ENCODE measurements at places on chromosomes 3 and 15.

DNA sequence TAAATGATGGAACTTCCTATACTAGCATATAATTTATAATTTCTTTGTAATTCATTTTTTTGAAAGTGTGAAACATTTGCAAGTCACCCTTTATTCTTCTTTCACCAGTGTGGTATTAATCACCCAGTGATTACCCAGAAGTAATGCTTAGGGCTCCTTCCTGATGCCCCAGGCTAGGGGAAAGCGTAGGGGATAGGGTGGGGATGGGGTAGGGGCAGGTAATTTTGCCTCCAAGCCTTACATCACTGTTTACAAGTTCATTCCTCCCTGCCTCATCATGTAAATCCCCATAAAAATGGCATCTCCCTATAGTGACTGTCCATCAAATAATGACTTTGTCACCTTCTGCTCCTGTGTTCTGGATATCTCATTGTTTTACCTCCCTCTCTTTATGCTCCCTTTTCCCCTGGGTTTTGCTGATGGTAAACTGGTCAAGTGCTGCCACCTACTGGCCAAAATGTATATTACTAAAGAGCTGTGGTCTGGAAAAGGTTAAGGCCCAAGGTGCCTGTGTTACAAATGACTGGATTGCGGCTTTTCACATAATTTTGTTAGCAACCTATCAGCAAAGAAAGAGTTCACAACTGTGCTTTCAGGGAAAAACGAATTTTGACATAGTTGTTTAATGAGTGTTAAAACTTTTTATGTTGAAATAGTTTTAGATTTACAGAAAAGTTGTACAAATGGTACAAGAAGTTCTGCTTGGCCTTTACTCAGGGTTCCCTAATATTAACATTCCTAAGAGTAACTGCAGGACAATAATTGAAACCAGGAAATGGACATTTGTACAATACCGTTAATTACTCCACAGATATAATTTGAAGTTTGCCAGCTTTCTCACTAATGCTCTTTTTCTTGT is 54.7 kb downstream of the ONECUT1 start:
- peak; percentile 33 for DNase-seq

DNA sequence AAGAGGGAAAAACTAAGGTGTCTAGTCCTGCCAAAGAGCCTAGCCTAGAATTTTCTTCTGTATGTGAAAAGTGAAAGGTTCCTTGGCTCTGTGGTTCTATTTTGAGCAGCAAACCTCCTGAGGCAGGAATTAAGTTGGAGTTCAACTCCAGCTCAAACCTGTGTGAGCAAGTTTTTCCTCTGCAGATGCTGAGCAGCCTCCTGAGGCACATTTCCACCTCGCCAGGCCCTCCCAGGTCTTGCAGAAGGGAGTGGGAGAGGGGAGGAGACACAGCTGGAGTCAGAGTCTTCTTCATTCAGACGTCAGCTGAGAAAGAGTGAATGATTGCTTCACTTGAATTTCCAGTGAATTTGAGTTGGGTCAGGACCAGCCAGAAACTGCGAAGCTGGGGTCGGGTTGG is 69.5 kb upstream of the ETV5 start:
- DNase-seq = no peak

- no peak for DNase-seq
These were observed 198.2 kb upstream of the ROBO2 start for GRCh38 chr3:76841747-76842146.

DNA sequence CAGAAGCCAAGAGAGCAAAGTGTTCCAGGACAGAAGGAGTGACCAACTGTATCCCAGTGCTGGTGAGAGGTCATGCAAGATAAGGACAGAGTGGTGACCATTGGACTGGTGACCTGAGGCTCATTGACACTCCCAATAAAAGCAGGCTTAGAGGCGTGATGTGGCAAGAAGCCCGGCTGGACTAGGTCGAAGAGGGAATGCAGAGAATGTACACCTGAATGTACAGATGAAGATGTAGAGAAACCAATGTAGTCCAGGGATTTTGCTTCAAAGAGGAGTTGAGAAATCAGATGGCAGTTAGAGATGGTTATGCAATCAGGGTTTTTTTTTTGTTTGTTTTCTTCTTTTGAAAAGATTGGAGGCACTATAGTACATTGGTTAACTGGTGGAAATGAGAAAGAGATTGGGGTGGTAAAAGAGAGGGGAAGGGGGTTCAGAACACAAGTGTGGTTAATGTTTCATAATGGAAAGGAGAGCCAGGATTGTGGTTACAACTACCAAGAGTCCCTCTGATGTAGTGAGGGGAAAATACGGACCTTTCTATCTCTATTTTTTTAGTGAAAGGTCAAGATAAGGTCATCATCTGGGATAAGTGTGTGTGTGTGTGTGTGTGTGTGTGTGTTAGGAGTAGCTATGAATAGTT is 23.3 kb downstream of the ST3GAL6 start:
- DNase-seq = no peak

DNA sequence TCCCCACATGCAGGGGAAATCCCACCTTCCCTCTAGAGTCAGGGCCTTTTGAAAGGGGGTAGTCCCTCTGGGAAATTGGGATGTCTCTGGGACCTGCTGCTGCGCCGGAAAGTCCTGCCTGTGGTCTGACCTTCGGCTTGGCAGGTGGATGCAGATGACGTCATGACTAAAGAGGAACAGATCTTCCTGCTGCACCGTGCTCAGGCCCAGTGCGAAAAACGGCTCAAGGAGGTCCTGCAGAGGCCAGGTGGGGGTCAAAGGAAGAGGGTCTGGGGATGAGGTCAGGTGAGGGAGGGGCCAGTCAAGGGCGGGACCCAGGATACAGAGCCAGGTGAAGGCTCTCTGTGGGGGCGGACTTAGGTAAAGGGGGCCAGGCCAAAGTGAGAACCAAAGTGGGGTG is 16.2 kb downstream of the PTH1R start:
- DNase-seq = no peak

DNA sequence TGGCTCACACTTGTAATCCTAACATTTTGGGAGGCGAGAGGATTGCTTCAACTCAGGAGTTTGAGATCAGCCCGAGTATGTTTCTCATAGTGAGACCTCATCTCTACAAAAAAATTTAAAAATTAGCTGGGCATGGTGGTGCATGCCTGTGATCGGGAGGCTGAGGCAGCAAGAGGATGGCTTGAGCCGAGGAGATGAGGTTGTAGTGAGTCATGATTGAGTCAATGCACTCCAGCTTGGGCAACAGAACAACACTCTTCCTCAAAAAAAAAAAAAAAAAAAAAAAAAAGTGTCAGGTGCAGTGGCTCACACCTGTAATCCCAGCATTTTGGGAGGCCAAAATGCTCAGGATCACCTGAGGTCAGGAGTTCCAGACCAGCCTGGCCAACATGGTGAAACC is 2.4 kb downstream of the RPL39L start:
- DNase-seq = no peak

DNA sequence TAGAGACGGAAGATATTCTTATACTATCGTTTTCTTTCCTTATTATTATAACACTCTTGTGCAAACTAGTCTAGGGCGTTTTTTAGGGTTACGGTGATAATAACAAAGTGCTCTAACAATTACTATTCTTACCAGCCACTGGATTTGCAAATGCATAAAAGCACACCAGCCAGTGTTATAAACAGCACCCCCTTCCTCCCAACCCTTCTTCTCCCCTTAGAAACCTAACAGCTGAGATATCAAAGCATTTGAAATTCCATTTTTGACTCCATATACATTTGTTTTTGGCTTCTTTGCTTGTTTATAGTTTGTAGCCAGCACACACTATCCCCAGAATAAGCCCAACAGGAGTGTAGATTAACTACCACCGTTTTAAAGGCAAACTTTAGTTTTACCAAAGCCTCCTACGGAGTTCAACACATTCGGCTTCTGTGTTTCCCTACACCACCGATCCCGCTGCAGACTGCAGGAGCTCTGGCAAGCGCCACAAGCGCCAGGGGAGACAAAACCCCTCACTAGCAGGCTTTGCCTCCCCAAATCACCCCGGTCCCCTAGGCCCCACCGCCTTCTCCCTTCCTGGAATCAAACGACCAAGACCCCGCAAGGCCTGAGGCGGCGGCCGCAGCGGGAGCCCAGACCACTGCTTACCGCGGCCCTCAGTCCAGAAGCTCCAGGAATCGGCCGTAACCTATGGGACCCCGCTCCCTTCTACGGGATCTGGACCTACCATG is 461 bp downstream of the COPB2 start:
- no peak for DNase-seq

DNA sequence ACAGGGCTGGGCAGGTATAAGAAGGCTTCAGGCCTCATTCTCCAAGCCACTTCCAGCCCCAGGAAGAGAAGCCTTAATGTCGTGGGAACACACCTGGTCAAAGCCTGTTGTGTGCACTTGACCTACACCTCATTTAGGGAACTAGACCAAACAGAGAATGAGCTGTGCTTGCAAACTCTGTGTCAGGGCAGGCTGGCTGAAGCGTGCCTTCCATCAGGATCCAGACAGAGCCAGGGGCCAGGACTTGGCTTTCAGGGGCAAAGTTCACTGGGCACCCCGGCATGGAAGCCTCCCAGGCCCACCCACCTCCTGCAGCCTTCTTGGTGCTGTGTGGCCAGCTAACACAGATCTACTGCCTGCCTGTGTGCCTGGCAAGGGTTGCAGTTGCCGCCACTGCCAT is 11.5 kb downstream of the RBPMS2 start:
- DNase-seq = no peak

- DNase-seq = no peak
These were observed 54.4 kb downstream of the ACAP2 start for GRCh38 chr3:195388380-195388779.

- no peak for DNase-seq
These were observed 12.0 kb downstream of the TTBK2 start for GRCh38 chr15:42908538-42908937.

- DNase-seq = no peak
These were observed 6.0 kb downstream of the NRG4 start for GRCh38 chr15:76006136-76006778.

DNA sequence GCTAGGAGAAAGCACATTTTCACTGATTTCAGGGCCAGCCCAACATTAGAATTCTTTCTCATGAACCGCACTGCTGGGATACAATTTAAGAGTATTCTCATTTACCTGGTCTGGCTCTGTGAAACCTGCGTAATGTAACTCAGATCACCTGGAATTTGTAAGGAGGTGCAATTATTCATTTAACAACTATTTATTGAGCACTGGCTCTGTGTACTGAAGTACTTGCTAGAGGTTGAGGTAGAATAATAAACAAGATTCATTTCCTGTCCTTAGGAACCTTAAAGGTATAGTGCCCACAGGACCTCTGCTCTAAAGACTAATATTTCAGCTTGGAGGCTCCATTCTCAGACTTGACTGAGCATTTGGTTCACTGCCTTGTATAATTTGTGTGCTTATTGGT is 242.2 kb upstream of the ZPLD1 start:
- DNase-seq = no peak

DNA sequence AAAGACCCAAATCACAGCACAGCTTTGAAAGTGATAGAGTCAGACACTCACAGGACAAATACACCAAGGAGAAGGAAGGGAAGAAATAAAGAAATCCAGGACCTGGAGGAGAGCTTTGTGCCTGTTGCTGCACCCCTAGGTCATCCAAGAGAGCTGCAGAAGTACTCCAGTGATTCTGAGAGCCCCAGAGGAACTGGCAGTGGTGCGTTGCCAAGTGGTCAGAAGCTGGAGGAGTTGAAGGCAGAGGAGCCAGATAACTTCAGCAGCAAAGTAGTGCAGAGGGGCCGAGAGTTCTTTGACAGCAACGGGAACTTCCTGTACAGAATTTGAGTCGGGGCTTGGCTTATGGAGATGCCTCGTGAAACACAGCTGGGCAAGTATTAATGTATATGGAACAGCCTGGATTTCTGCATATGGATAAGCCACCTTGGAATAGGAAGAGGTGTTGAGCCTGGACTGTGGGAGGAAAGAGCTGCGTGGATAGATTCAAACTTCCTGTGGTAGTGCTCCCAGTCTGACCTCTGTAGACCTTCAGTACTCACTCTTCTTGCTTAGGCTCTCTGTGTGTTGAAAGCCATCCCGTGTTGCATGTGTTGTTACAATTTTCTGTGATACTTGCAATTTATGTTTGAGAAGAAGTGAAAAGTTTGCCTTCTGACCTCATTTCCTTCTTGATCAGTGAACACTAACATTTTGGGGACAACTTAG is 6.1 kb downstream of the NGRN start:
- no peak for DNase-seq

DNA sequence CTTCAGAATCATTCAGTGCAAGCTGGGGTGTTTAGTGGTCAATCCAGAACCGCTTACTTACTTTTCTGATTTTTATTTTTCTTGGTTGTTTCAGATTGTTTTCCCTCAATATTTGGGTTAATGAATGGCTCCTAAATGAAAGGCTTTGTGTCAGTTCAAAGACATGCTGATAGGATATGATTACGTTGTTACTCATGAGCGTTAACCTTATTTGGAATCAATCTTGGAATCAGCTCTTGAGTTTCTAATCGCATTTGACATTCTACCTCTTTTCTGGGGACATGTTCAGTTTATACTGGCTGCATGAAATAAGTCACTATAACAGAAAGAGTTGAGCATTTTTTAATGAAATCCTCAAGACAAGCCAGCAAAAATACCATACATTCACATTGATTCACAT is 50.2 kb downstream of the ATP11B start:
- no peak for DNase-seq

DNA sequence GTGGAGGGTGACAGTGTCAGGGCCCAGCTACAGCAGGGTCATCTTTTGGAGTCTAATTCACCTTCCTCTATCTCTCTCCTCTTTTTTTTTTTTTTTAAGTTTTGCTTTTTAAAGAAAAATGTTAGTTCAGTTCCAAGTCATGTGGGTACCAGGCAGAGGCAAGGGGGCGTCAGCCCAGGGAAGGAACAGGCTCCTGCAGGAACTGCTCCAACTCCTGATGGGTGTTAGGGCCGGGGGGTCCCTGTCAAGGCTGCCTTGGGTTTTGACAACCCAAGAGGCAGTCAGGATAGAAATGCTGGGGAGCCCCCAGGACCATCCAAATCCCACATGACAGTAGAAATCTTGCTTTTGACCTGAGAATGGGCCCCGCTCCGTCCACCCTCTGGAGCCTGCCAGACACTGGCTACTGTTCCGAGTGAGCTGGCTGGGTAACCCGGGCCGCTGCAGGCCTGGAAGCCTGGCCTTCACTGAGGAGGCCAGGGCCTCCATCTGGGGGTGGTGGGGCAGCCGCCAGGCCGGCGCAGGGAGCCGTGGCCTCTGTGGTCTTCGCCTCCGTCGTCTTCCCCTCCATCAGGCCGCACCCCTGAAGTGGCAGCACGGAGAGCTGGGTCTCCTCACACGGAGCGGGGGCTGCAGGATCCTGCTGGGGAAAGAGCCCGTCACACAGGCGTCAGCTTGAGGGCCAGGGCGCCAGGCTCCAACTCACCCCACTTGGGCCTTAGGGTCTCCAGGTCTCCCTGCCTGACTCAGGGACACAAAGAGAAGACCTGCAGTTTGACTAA is 24.2 kb downstream of the RNU5B-1 start:
- DNase-seq = no peak

- no peak for DNase-seq
These were observed at the start of gene ABCF3 for GRCh38 chr3:184186184-184186901. ABCF3 (plus strand) TSS chr3:184186199; CDS start chr3:184186208, 9 bp downstream.

All from stimulated activated CD4-positive, alpha-beta T cell treated with anti-CD3 and anti-CD28 coated beads, Interleukin-1b, Interleukin-23, amount 100 ng/mL, for 1 hour (primary cell).